ENCODE measurements at places on chromosomes 1 and 21.

DNA sequence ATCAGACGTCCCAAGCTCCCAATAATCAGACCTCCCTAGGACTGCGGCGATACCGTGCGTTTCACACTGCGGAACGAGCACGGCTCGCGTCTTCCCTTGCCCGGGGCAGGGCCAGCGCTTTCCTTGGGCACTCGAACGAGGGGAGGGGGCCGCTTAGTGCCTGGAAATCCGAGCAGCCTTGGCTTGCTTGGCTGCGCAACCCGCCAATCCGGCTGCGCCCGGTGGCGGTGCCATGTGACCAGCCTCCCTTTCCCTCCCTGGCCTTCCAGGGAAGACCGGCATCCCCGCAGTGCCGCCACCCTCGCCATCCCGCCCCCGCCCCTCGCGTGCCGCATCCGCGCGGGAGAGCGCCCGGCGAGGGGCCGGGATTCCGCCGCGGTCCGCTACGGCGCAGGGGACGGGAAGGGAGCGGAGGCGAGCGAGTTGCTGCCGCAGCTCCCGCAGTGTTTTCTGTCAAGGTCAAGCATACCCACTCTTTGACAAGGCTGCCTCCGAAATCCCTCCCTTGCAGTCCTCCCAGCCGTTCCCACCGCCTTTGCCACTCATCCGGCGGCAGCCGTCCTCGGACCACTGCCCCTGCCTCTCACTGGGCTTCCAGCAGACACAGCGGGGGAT, 8.3 kb upstream of the RNF19B start:
- DNase-seq = no peak

DNA sequence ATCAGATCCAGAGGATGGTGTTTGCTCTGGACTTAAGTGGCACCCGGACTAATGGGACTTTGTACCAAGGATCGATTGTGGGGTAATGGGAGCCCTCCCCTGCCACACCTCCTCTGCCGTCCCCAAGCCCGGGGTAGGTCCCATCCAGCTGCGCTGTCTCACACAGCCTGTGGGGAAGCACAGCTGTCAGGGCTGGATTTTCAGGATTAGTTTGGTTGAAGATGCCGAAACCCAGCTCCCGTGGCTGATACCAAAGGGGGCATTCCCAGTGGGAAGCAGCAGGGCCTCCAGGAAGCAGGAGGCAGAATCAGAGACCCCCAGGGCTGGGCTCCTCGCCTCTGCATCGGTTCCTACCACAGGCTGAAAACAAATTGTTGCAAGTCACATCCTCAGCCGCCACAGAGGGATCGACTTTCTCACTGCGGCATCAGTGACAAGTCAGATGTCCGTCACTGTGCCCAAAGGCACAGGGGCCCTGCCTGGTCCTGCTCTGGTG, 59.7 kb downstream of the MATN1 start:
- DNase-seq = no peak

DNA sequence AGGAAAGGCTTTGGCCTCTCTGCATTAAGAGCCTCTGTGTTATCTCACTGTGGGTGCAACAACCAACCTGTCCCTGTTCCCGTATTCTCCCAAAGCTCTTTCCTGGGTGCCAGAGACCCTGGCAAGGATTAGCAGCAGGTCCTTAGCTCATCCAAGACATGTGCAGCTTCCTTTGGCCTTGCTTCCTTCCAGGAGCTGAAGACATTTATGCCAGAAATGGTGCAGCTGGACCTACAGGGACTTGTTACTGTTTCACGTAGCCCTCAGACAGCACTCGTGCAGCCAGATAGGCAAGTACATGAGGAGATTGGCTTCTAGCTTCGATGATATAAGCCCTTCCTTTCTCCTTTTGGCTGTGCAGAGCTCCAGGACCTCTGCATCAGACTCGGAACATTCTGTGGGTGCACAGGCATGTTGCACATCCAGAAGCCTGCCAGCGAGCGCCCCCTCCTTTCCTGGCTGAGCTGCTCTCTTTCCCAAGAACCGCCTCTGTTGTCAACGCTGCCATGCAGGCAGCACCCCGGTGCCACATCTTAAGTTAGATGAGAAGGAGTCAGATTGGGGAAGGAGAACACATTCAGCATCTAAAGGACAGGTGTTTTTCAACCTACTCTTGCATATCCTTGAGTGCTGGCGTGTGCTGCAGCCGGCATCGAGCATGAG, 284.5 kb upstream of the PLXNA2 start:
- no peak for DNase-seq

DNA sequence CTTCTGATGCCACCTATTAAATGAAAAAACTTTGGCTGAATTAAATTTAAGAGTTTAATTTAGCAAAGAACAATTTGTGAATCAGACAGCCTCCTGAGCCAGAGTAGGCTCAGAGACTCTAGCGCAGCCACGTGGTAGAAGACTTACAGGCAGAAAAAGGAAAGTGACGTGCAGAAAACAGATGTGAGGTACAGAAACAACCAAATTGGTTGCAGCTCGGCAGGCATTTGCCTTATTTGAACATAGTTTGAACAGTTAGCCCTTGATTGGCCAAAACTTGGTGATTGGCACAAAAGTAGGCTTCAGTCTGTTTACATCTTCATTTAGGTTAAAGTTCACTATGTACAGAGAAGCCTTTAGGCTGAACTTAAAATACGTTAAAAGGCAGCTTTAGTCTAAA, 22.9 kb downstream of the TCP10L start:
- DNase-seq = no peak

GRCh38 chr1:100643471-100644196, 75.9 kb upstream of the VCAM1 start:
- DNase-seq = no peak

DNA sequence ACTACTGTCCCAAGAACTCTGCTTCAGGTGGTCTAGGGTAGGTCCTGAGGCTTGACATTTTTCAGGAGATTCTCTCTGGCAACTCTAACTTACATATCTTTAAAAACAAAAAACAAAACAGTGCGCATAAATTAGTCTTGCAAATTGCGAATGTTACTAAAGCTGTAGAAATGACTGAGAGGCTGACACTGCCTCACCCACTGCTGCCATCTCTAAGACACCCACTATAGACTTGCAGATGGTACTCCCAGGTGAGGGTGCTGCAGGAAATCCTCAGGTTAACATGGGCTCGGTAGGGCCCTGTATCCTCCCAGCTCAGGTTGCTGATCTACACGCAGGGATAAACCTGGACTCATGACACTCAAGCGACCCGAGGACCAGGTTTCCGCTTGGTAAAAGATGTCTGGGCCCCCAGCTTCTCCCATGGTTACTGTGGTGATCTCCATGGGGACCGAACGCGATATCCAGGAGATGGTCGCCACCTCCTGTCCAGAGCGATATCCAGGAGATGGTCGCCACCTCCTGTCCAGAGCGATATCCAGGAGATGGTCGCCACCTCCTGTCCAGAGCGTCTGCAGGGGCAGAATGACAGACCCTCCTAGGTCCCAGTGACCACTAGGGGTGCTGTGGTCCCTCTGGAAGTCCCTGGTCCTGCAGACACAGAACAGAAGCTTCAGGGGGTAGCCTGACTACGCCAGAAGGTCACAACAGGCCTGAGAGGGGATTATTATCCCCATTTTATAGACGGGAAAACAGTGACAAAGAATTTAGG, 16.2 kb upstream of the LY9 start:
- peak; percentile 3 for DNase-seq

DNA sequence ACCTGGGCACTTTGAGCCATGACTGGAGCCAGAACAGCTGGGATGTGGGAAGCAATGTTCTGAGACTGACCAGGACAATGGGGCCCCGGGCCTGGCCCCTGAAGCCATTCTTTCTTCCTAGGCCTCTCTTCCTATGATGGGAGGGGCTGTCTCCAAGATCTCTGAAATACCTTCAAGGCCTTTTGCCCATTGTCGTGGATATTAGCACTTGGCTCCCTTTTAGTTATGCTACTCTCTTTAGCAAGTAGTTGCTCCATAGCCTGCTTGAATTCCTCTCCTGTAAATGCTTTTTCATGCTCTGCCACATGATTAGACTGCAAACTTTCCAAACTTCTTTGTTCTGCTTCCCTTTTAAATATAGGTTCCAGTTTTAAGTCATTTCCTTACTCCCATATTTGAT, 262.9 kb upstream of the CACYBP start:
- DNase-seq = no peak

- no peak for DNase-seq
Observed at GRCh38 chr1:209567698-209568175, 15.8 kb upstream of the CAMK1G start.

DNA sequence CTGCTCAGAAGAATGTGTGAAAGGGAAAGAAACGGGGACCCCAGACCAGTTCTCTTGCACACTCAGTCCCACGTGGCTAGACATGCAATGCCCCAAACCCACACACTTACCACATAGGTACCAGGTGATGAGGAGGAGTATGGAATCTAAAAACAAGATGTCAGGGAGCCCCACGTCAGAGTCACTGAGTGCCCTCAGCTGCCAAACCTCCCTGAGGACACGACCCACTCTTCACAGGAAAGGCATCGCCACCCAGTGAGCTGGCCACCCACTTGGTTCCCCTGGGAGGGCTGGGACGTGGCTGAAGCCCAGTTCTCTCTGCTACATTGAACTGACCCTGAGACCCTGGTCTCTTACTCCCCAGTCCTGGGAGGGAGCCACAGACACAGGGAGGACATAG, 41.4 kb downstream of the MRPL37 start:
- DNase-seq = no peak

DNA sequence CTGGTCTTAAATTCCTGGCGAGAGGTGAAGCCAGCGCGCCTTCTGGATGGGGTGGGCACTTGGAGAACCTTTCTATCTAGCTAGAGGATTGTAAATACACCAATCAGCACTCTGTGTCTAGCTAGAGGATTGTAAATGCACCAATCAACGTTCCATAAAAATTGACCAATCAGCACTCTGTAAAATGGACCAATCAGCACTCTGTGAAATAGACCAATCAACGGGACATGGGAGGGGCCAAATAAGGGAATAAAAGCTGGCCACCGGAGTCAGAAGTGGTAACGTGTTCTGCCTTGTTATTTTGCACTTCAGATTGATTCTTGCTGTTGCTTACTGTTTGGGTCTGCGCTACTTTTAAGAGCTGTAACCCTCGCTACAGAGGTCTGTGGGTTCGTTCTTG, 12.0 kb upstream of the LIN9 start:
- no peak for DNase-seq

GRCh38 chr1:21597753-21598152, 71.4 kb downstream of the RAP1GAP start:
- DNase-seq = no peak

DNA sequence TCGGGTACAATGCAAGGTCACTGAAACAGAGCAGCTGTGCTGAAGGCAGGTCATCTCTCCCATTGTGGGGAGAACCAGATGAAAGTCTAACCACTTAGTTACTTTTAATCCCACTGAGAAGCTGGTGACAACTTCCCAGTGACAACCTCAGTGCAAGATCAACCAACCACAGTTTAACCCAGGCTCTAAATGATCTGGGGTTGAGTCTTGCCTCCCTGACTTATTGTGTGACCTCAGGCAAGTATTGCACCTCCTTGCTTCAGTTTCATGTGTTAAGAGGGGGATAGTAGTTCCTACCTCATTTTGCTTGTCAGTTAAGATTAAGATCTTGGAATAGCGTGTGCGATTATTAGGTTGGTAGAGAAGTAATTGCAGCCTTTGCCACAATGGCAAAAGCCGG, 3.2 kb downstream of the ZP4 start:
- DNase-seq = no peak

- no peak for DNase-seq
Observed at GRCh38 chr1:52098139-52098871, 42.2 kb downstream of the BTF3L4 start.

GRCh38 chr1:181817091-181817490, 244.4 kb downstream of the ZNF648 start:
- no peak for DNase-seq

DNA sequence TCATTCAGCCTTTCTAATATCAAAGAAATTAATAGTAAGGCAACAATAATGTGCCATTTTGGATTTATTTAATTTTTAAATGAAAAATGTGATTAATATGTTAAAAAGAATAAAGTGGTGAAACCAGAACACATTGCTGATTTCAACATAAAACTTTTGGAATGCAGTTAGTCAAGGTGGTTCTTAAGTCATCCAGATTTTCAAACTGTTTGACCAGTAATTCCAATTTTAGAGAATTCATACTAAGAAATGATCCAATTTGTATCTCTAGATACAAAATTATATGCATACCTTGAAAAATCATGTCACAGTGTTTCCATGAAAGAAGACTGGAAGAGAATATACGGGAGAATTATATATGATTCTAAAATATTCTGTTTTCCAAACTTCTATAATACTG, 54.2 kb upstream of the MCOLN3 start:
- no peak for DNase-seq

- no peak for DNase-seq
Observed at GRCh38 chr21:35254765-35255138, 205.7 kb upstream of the RUNX1 start.

DNA sequence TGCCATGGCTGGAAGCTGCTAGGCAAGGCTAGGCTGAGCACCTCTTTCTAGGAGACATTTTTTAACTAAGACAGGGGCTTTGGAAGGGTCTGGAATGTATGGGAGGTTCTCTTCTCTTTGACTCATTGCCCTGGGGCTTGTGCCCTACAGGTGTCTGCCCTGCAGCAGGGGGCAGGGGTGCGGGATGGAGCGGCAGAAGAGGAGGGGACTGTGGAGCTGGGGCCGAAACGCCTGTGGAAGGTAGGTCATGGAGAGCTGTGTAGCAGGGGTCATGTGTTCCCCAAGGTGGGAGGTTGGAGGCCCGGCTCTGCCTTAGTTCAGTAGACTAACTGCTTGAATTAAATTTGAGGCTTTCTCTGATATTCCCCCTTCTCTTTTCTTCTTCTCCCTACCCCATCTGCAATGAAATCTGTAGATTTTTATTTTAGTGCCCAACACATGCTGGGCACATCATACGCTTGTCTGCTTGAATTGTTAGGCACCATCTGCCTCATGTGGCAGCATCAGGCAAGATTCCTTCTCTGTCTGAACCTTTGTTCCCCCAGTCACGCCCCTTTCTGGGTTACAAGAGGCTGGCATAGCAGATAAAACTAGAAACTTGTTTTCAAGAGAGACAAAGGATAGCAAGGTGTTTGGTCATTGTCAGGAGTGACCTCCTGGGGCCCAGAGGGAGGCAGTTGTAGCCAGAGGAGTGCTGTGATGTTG, 18.4 kb downstream of the PPFIA4 start:
- DNase-seq = no peak

- DNase-seq = no peak
Observed at GRCh38 chr1:33753087-33753856, 110.6 kb upstream of the HMGB4 start.

DNA sequence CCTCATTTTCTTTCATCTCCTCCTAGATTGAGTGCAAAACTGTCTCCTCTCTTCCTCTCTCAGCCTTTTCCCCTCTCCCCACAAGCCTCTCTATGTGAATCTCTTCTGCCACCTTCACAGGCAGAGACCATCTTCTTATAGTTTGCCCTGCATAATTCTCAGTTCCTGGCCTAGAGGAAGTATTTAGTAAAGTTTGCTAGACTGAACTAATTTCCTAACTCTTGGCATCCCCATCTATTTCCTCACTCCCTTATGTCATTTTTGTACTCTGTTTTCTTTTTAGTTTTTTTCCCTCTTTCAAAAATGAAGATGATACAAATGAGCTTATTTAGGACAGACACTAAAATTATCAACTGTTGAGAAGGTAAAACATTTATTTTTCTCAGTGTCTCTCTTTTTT, 66.0 kb downstream of the XCL2 start:
- DNase-seq = no peak

All from SW 1271 (cell line).